ENCODE measurements at places on chromosomes 12 and 14. TPM values are rescaled to one million over a fixed set of nuclear protein-coding genes. Genes with fewer than 3 reads are reported as not detected.

RFX4 gene
- not detected for total RNA-seq

DNA sequence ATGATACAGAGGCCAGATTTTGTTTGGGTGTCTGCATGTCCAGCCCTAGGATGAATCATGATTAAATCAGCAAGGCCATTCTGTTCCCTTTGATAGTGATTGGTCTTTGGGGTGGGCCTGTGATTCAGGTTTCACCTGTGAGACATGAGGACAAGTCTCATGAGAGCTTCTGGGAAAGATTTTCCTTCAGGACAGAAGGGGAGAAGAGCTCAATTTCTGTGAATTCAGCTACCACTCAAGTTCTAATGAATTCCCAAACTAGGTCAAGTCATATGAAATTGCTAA is 73.4 kb downstream of the ZNF664 start:
- DNase-seq, result no peak

ART4 gene
- 2.8 TPM for total RNA-seq

- DNase-seq, result no peak
Measured at GRCh38 chr14:33754261-33754660, 196.6 kb downstream of the EGLN3 start.

GRCh38 chr12:46893434-46893833 is 67.6 kb upstream of the SLC38A4 start:
- no peak for DNase-seq

DNA sequence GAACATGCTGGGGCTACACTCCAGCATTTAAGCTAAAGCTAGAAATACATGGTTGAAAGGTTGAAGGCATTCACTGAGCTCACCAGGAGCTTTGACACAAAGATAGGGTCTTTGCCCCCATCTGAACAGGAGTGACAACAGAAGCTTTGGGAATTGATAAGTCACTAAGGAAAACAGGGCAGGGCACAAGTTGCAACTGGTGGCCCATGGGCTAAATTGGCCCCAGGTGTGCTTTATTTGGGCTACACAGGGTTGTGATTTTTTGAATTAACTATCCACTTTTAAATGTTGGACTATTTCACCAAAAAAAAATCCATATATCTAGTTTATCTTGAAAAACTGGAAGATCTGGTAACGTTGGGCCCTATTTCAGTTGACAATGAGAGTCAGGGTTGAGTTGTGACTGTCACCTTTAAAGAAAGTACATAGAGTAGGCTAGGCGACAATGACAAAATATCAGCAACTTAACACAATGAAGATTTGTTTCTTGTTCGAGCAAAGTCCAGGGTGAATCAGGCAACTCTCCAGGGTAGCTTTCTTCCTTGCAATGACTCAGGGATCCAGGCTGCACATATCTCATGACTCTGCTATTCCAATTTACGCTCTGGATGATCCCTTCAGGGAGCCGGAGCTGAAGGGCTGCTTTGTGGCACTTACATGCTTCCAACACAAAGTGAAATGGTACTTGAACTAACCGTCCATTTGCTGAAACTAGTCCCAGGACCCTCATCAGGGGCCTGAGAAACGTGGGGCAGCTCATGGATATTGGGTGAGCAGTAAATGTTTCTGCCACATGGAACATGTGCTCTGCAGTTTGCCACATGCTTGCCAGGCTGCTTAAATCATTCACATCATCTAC is 13.3 kb upstream of the EIF4B start:
- DNase-seq, result no peak

TRMT61A gene
- total RNA-seq, result 3.5 TPM

DNA sequence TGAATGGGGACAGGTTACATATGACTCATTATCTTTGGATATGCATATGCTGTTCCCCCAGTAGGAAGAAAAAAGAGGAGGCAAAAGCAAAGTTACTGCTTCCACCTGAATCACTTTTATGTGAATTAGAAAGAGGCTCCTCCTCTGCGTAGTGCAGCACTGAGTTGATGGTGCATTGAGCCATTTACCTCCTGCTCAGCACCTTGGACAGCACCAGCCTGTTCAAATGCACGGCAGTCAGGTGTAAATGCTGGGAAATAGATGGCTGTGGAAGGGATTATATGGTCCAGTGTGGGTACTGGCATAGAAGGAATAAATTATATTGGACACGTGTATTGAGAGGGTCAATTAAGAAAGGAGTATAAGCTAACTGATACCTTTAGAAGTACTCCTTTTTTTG is 541.9 kb upstream of the SEL1L start:
- DNase-seq, result peak; percentile 18

DNA sequence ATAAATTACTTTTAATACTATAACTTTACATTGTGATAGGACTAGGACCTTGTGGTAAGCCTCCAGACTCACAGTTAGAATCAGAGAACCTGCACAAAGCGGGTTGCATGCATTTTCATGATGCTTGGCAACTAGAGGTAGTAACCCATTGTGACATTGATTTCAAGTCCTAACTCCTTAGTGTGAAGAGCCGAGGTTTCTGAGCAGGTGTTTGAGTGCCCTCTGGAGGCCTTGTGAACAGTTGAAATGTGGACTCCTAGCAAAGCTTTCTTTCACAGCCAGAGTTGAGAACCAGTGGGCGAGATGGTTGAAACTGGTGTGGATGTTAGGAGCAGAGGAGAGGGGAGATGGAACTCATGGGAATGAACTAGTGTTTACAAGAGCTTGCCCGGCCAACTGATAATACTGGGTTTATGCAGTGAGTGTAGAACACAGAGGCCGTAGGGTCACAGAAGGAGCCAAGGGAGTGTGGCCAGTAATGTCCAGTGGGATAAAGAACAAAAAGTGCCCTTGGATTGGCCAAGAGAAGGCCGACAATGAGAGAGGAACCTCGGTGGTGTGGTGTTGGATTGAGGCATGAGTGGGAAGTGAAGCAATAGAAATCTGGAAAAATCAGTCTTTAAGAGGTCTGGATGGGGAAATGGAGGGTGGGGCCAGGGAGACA is 10.9 kb downstream of the ZNF664 start:
- DNase-seq, result peak; percentile 47

DNA sequence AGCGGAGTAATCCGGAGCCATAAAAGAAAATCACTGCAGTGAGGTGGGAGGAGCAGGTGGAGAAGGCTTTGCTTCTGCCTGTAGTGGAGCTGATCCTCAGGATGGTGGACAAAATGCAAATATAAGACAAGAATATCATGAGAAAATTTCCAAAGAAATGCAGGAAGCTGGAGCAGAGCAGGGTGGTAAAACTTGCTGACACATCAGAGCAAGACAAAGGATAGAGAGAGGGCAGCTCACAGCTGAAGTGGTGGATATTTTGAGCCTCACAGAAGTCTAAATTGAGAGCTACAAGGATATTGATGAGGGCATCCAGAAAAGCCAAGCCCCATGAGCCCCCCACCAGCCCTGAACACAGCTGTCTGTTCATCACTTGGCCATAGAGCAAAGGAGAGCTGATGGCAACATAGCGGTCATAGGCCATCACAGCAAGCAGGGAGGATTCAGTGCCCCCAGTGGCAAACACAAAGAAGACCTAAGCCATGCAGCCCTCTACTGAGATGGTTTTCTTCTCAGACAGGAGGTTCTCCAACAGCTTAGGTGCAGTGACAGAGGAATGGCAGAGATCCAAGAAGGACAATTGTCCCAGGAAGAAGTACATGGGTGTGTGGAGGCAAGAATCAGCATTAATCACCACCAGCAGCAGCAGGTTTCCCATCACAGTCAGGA is 30.0 kb upstream of the ANP32D start:
- no peak for DNase-seq

NFE2 gene
- 0.59 TPM for total RNA-seq

KRT77 gene
- not detected for total RNA-seq

DNA sequence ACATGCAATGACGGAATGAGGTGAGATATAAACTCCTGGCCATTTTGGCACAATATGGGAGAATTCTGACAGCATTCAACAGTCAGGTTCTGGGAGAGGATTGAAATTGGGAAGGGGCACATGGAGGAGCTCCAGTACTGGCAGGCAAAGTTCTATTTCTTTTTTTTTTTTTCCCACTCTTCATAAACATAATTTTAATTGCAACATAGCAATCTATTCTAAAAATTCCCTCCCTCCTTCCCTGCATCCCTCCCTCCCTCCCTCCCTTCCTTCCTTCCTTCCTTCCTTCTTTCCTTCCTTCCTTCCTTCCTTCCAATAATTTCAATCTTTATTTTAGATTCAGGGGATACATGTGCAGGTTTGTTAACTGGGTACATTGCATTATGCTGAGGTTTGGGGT is 93.2 kb downstream of the PTCSC3 start:
- DNase-seq, result no peak

- DNase-seq, result no peak
Measured at GRCh38 chr14:42517806-42518500, 911.3 kb downstream of the LRFN5 start.

- no peak for DNase-seq
Measured at GRCh38 chr12:3160081-3160480, 82.9 kb downstream of the TSPAN9 start.

GRCh38 chr12:25887367-25887766 is 71.1 kb upstream of the RASSF8 start:
- no peak for DNase-seq

CLMN gene
- 14.5 TPM for total RNA-seq

DNA sequence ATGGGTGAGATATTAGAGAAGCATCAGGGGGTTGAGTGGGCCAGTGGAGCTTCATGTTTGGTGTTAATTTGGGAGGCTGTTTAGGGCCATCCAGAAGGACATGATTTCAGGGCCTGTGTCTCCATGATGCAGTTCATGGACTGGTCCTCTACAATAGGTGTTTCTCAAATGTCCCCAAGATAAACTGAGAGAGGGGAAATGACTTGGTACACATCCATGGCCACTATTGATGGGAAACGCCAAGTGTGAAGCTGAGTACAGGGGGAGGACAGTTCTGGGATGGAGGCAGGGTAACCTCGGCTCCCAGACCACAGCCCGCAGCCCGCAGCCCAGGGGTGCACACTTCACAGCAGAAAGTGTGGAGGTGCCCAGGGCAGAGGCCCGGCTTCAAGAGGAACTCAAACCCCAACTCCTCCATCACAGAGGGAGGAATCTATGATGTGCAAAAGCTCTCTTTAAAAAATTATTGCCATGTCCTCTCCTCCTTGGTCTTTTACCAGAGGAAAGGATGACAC is 33.3 kb downstream of the CACNA2D4 start:
- DNase-seq, result no peak

DNA sequence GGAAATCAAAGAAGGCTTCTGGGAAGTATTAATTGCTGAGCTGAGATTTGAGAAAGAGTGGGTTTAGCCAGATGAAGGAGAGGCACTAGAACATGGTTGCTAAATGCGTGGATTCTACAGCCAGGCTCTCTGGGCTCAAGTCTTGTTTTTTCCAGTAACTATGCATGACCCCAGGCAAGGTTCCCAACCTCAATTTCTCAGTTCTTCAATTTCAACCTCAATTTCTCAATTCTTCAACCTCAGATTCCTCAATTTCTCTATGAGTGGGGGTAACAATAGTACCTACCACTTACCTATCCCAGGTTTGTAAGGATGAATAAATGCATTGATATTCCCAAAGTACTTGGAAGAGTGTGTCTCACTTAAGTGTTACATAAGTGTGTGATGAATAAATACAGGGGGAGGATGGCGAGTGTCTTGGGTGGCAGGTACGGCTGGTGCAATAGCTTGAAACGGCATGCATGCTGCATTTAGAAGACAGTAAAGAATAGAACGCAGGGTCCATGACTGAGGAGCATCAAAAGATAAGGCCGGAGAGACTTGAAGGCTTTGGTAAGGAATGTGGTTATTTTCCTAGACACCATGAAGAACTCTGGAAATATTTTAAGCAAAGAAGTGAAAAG is 149.1 kb upstream of the ATP2B1 start:
- no peak for DNase-seq

- no peak for DNase-seq
Measured at GRCh38 chr12:51819736-51820525, 28.6 kb downstream of the FIGNL2 start.

B4GALNT3 gene
- total RNA-seq, result 53.5 TPM

All from heart right ventricle (tissue), 16 donors.